ENCODE measurements at places on chromosomes 12 and 14.

DNA sequence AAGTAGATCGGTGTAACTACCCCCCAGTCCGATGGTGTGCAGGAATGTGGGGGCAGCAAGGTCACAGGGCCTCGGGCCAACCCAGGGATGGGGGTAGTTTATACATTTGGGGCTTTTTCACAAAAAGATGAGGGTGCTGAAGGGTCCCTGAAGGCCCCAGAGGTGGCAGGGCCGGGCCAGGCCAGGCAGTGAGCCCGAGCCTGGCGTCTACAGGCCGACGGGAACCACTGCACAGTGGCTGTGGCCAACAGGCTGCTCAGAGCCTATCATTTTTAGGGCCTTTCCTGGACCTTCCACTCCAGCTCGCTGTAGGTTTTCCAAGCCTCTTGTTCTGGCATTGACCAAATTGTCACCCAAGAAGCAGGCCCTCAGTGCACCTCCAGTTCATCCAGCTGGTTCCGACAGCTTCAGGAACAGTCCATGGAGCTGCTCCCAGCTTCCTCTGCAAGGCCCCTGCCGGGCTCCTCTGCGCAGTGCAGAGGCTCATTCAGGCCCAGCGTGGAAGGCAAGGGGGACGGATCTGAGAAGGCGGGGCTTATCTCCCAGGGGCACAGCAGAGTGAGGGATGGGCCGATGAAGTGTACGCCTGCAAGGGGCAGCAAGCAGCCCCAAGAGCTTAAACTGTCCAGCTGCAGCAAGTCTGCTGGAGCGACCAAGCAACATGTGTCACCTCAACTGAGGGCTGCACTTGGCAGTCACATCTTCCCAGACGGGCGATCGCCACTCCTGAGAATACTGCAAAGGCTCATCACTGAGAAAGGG, 13.9 kb downstream of the CDCA4 start:
- no peak overlapping the region for H3K27ac ChIP-seq
- H3K4me1 ChIP-seq = peaks cover 3% of the 10 kb centered on the region
- no peaks in the 10 kb centered on the region for H3K36me3 ChIP-seq
- DNase-seq = no peak
- no peak overlapping the region for H3K4me3 ChIP-seq

DNA sequence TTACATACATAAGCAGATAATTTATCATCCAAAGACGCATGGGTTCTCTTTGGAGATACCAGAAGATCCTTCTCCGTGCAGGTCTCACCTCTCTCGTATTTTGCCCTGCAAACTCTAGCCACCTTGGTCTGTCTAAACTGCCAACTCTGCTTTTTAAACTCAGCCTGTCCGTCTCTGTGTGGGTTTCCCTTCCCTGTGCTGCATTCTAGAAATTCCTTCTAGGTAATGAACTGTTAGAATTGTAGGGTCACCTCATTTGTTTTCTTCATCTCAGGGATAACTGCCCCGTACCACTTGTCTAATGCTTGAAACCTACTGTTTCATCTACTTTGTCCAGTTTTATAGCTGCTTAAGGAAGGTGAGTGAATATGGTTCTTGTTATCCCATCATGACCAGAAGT, 45.4 kb upstream of the CCDC196 start:
- H3K27ac ChIP-seq = no peak overlapping the region
- no peak for DNase-seq
- H3K27me3 ChIP-seq = no peaks in the 10 kb centered on the region
- no peaks in the 10 kb centered on the region for H3K36me3 ChIP-seq

DNA sequence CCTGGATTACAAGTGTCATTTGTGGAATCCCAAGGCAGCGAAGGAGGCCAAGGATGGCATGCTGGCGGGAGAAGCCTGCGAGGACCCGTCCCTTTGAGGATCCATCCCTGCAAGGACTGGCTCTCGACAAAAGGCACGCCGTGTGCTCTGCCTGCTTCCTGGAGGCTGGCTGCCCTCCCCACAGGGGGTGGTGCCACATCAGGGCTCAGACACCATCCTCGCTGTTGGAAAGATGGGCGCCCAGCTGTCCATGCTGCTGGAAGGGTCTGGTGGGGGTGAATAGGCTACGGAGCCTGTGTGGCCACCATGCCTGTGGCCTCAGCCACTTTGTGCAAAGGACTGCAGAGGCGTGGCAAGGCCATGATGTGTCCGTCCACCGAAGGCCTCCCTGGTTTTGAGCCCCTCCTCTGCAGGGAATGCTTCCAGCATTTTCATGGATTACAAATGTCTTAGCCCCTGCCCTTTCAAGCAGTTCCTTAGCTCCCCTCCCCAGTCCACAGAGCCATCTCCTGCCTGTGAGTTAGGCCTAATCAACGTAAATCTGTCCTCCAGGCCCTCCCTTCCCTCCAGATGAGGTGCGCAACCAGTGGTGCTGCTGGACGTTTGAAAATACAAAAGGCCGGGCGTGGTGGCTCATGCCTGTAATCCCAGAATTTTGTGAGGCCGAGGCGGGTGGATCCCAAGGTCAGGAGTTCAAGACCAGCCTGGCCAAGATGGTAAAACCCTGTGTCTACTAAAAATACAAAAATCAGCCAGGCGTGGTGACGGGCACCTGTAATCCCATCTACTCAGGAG, 22.1 kb downstream of the ZBTB42 start:
- no peak overlapping the region for H3K4me3 ChIP-seq
- H3K36me3 ChIP-seq = no peaks in the 10 kb centered on the region
- no peak overlapping the region for H3K27ac ChIP-seq

GRCh38 chr12:127401536-127401935, 865.4 kb upstream of the TMEM132C start:
- DNase-seq = no peak
- H3K36me3 ChIP-seq = no peaks in the 10 kb centered on the region
- H3K4me3 ChIP-seq = no peak overlapping the region
- H3K27ac ChIP-seq = no peak overlapping the region
- H3K27me3 ChIP-seq = peaks cover 10% of the 10 kb centered on the region
- peaks cover 3% of the 10 kb centered on the region for H3K4me1 ChIP-seq

- no peak overlapping the region for H3K27ac ChIP-seq
- no peaks in the 10 kb centered on the region for H3K27me3 ChIP-seq
- no peaks in the 10 kb centered on the region for H3K4me1 ChIP-seq
Measured at GRCh38 chr12:47687636-47688035, 18.2 kb downstream of the RPAP3 start.

GRCh38 chr12:14373217-14373616, 7.7 kb downstream of the ATF7IP start:
- peaks cover 7% of the 10 kb centered on the region for H3K4me1 ChIP-seq
- peak overlapping the region; percentile 48 for H3K27ac ChIP-seq
- DNase-seq = no peak
- no peaks in the 10 kb centered on the region for H3K27me3 ChIP-seq
- peak overlapping the region; percentile 33 for H3K4me3 ChIP-seq

GRCh38 chr12:67391034-67391433, 121.9 kb downstream of the CAND1 start:
- DNase-seq = no peak
- H3K4me1 ChIP-seq = peaks cover 36% of the 10 kb centered on the region
- H3K36me3 ChIP-seq = no peaks in the 10 kb centered on the region
- no peak overlapping the region for H3K27ac ChIP-seq
- no peak overlapping the region for H3K4me3 ChIP-seq
- H3K27me3 ChIP-seq = peaks cover 6% of the 10 kb centered on the region

DNA sequence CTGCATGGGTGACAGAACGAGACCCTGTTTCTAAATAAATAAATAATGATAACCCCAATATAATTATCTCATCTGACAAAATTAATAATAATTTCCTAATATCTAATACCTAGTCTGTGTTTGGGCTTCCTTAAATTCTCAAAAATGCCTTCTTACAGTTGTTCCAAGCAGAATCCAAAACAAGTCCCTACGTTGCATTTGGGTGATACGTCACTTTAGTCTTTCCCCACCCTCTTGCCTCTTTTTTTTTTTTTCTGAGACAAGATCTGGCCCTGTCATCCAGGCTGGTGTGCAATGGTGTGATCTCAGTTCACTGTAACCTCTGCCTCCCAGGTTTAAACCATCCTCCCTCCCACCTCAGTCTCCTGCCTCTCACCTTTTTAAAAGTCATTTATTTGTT, 26.7 kb downstream of the VEZT start:
- peaks cover 27% of the 10 kb centered on the region for H3K4me1 ChIP-seq
- no peaks in the 10 kb centered on the region for H3K27me3 ChIP-seq
- peaks cover 18% of the 10 kb centered on the region for H3K36me3 ChIP-seq
- no peak for DNase-seq
- no peak overlapping the region for H3K4me3 ChIP-seq

DNA sequence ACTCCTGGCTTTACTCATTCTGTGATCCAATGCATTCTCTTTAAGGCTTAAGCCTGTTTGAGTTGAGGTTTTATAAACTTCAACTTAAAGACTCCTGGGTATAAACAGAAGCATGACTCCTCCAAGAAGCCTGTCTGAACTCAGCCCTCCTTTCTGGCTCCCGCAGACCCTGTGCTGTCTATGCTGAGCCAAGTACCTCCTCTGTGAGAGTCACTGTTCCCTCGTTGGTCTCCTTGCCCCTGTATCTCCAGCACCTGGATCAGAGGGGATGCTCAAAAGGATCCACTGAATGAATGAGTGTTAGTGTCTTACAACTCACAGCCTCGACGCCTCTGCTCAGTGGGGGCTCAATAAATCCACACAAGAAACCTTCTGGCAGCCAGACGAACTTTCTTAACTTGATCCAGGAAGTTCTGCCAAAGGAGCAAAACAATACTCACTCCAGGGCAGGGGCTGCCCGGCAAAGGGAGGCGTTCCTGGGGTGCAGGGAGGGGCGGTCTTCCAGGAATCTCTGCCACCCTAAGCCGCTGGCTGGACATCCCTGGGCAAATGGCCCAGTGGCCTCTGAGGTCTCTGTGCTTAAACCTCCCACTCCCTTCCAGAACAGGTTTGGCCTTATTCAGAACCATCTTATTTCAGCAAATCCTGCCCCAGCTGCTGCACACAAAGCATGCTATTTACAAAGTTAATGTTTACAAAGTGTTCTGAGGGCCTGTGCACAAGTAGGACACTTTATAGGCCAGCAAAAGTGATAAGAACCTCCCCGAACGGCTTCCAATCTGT, 32.9 kb downstream of the MAP1LC3B2 start:
- H3K27me3 ChIP-seq = peaks cover 11% of the 10 kb centered on the region
- no peak overlapping the region for H3K4me3 ChIP-seq
- peaks cover 4% of the 10 kb centered on the region for H3K36me3 ChIP-seq
- peaks cover 10% of the 10 kb centered on the region for H3K4me1 ChIP-seq
- H3K27ac ChIP-seq = no peak overlapping the region

- no peaks in the 10 kb centered on the region for H3K27me3 ChIP-seq
- DNase-seq = no peak
- H3K27ac ChIP-seq = no peak overlapping the region
- no peak overlapping the region for H3K4me3 ChIP-seq
- no peaks in the 10 kb centered on the region for H3K36me3 ChIP-seq
- H3K4me1 ChIP-seq = peaks cover 3% of the 10 kb centered on the region
Measured at GRCh38 chr12:90970911-90971310, 15.9 kb upstream of the CCER1 start.

- H3K27me3 ChIP-seq = no peaks in the 10 kb centered on the region
- no peak overlapping the region for H3K4me3 ChIP-seq
- no peak for DNase-seq
- H3K36me3 ChIP-seq = peaks cover 10% of the 10 kb centered on the region
Measured at GRCh38 chr12:111673503-111673902, 12.3 kb downstream of the BRAP start.

GRCh38 chr12:49577589-49578315, 9.8 kb upstream of the MCRS1 start:
- H3K27ac ChIP-seq = no peak overlapping the region
- no peaks in the 10 kb centered on the region for H3K27me3 ChIP-seq
- no peak for DNase-seq
- H3K36me3 ChIP-seq = peaks cover 12% of the 10 kb centered on the region
- no peak overlapping the region for H3K4me3 ChIP-seq
- H3K4me1 ChIP-seq = peaks cover 16% of the 10 kb centered on the region

DNA sequence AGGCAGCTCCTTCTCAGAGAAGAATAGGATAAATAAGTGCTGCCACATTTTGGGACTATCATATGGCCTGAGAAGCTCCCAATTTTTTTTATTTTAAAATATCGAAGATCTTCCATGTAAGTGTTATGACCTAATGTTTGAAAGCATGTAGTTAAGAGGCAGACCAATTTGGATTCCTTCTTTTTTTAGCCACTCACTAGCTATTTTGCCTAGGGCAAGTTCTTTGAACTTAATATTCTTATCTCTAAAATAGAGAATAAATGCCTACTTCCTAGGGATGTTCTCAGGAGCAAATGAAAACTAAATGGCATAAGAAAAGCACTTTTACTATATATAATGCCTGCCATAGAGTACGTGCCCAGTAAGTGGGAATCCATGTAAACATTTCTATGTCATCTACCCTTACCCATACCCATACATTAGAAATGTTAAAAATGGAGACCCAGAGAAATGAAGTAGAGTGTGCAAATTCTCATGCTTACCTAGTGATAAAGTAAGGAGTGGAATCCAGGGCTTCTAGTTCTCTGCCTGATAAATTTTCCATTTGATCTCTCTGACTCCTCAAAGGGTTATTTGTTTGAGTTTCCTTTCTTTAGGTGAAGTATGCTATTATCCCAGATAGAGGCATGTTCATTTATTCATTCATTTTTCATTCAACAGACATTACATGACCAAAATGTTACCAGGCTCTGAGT, 148.3 kb downstream of the TGFB3 start:
- H3K27ac ChIP-seq = peak overlapping the region; percentile 25
- peaks cover 9% of the 10 kb centered on the region for H3K36me3 ChIP-seq
- peaks cover 29% of the 10 kb centered on the region for H3K4me1 ChIP-seq
- H3K27me3 ChIP-seq = no peaks in the 10 kb centered on the region
- DNase-seq = no peak

DNA sequence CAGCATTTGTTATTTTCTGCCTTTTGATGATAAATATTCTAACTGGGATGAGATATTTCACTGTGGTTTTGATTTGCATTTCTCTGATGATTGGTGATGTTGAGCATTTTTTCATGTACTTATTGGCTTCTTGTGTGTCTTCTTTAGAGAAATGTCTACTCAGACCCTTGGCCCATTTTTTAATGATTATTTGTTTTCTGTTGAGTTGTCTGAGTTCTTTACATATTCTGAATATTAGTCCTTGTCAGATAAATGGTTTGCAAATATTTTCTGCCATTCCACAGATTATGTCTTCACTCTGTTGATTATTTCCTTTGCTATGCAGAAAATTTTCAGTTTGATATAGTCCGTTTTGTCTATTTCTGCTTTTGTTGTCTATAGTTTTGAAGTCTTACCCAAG, 317.0 kb downstream of the CEP128 start:
- H3K27ac ChIP-seq = no peak overlapping the region
- no peak overlapping the region for H3K4me3 ChIP-seq
- no peak for DNase-seq
- no peaks in the 10 kb centered on the region for H3K27me3 ChIP-seq
- no peaks in the 10 kb centered on the region for H3K4me1 ChIP-seq
- no peaks in the 10 kb centered on the region for H3K36me3 ChIP-seq

- peaks cover 9% of the 10 kb centered on the region for H3K36me3 ChIP-seq
- no peak for DNase-seq
- H3K4me3 ChIP-seq = no peak overlapping the region
- no peaks in the 10 kb centered on the region for H3K27me3 ChIP-seq
Measured at GRCh38 chr12:47651368-47652254, 54.2 kb downstream of the RPAP3 start.
